T-helper 17 cell (primary cell): ENCODE measurements at places on chromosomes 5 and 9.

- no peak overlapping the region for H3K27ac ChIP-seq
- H3K4me1 ChIP-seq, result peaks cover 12% of the 10 kb centered on the region
- H3K4me3 ChIP-seq, result no peak overlapping the region
- H3K36me3 ChIP-seq, result peaks cover 5% of the 10 kb centered on the region
- peaks cover 27% of the 10 kb centered on the region for H3K27me3 ChIP-seq
These were observed 29.6 kb upstream of the MATR3 start for GRCh38 chr5:139263946-139264345.

GRCh38 chr9:93436218-93436617, 15.3 kb upstream of the FAM120A start:
- peaks cover 5% of the 10 kb centered on the region for H3K27me3 ChIP-seq
- H3K4me3 ChIP-seq, result no peak overlapping the region
- peaks cover 11% of the 10 kb centered on the region for H3K4me1 ChIP-seq
- H3K36me3 ChIP-seq, result peaks cover 4% of the 10 kb centered on the region
- no peak for DNase-seq

- no peak overlapping the region for H3K4me3 ChIP-seq
- DNase-seq, result no peak
- no peaks in the 10 kb centered on the region for H3K36me3 ChIP-seq
- H3K4me1 ChIP-seq, result no peaks in the 10 kb centered on the region
- no peak overlapping the region for H3K27ac ChIP-seq
These were observed 10.7 kb downstream of the PCDHAC2 start for GRCh38 chr5:140977003-140977402.

DNA sequence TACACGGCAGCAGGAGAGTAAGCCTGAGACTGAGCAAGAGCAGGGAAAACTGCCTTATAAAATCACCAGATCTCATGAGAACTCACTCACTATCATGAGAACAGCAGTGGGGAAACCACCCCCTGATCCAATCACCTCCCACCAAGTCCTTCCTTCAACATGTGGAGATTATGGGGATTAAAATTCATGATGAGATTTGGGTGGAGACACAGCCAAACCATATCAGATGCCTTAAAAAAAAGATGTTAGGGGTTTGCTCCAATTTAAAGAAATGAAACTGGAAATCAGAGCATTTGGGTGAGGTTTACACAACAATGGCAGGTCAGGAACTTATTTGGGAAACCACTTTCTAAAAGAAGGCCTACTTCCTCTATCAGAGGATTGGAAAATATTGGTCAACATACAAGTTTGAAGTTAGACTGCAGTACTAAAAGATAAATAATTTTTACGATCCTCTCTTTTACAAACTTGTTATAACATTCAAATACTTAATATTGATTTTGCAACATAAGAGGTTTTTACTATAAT, 105.1 kb downstream of the FBN2 start:
- no peak overlapping the region for H3K4me3 ChIP-seq
- no peak for DNase-seq
- H3K27ac ChIP-seq, result no peak overlapping the region

- DNase-seq, result no peak
- H3K27ac ChIP-seq, result no peak overlapping the region
- H3K36me3 ChIP-seq, result no peaks in the 10 kb centered on the region
- H3K4me1 ChIP-seq, result no peaks in the 10 kb centered on the region
These were observed 298.8 kb downstream of the TENT4A start for GRCh38 chr5:7012057-7012456.

DNA sequence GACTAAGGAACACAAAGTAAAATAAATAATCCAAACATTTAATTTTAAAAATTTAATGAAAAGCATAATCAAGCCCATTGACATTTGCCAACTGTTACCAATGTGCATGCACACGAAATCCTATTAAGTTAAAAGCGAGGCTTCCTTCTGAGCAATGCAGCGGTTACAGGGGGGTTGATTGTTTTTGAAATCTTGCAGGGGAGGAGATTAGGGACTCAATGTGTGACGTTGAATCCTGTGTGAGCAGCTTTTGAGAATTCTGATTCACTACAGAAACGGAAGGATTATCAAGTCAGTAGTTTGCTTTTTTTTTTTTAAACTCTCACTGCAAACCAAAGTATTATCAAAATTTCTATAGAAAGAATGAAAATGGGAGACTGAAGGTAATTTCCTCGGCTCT, 109.5 kb downstream of the PRKACG start:
- H3K4me3 ChIP-seq, result no peak overlapping the region
- DNase-seq, result no peak
- no peak overlapping the region for H3K27ac ChIP-seq
- peaks cover 16% of the 10 kb centered on the region for H3K27me3 ChIP-seq
